ENCODE measurements at places on chromosomes 2 and 18. TPM values are rescaled to one million over a fixed set of nuclear protein-coding genes. Genes with fewer than 3 reads are reported as not detected.

RBM44 gene
- 1.1 TPM for total RNA-seq

LOXHD1 gene
- total RNA-seq = 0.26 TPM

TMEM200C gene
- total RNA-seq = not detected

FAM168B gene
- total RNA-seq = 63.0 TPM

FER1L5 gene
- total RNA-seq = not detected

ZNF804A gene
- not detected for total RNA-seq

UGT1A4 gene
- total RNA-seq = not detected

AKAIN1 gene
- not detected for total RNA-seq

APOB gene
- not detected for total RNA-seq

PTPN2 gene
- 64.9 TPM for total RNA-seq

SIGLEC15 gene
- total RNA-seq = not detected

VIL1 gene
- not detected for total RNA-seq

GPR39 gene
- total RNA-seq = not detected

NOL4 gene
- not detected for total RNA-seq

ESPNL gene
- total RNA-seq = 0.11 TPM

OSBPL1A gene
- total RNA-seq = 1.0 TPM

DNAJC5G gene
- not detected for total RNA-seq

EN1 gene
- not detected for total RNA-seq

NDUFAF7 gene
- 24.7 TPM for total RNA-seq

CAPG gene
- total RNA-seq = 263 TPM

PDK1 gene
- total RNA-seq = 42.8 TPM

VIT gene
- not detected for total RNA-seq

GALNT3 gene
- 4.7 TPM for total RNA-seq

PLB1 gene
- 0.43 TPM for total RNA-seq

TRPM8 gene
- total RNA-seq = not detected

SERPINB4 gene
- total RNA-seq = not detected

SCYGR4 gene
- not detected for total RNA-seq

FEV gene
- total RNA-seq = not detected

CENPA gene
- 30.5 TPM for total RNA-seq

IL1R2 gene
- total RNA-seq = 0.53 TPM

POTEJ gene
- total RNA-seq = not detected

C2orf66 gene
- total RNA-seq = not detected

BCL2L11 gene
- total RNA-seq = 21.1 TPM

NEU4 gene
- total RNA-seq = 0.20 TPM

MOGAT1 gene
- not detected for total RNA-seq

RNU2-63P gene
- 21.5 TPM for total RNA-seq

IL36A gene
- total RNA-seq = not detected

NCKAP5 gene
- not detected for total RNA-seq

LIMS4 gene
- total RNA-seq = 1.1 TPM

ACVR1C gene
- total RNA-seq = 2.1 TPM

RFTN2 gene
- total RNA-seq = 0.08 TPM
